ENCODE measurements at places on chromosomes 5 and 9.

DNA sequence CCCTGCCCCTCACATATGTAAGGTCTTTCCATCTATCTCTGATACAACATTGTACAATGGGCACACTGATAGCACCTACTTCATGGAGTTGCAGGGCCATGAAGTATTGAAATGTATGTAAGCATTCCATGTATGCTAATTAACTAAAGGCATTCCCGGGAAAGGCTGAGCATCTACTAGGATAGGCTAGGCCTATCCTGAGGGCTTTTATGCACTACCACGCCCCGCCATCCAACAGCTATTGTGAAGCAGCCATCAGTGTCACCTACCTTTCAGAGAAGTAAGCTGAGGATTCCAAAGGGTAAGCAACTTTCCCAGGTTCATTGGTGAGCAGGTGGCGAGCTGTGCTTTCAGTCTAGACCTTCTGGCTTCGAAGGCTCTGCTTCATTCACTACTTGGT is 47.6 kb downstream of the NSG2 start:
- no peak for DNase-seq

DNA sequence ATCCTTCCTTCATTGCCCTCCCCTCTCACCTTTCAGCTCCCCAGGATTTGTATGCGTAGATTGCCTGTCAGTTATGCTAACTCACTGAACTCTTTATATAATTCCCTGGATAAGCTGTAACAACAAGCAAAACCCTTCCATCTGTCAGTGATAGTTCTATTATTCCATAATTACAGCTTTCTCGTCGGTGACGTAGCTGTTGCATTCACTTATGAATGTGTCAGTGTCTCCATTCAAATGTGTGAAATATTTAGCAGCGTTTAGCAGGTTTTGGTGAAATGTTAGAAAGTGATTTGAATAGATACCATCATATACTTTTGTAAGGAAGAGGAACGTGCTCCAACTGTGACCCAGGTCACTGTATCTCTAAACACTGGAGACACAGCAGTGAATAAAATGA is 45.2 kb downstream of the PIP5K1B start:
- no peak for DNase-seq

GRCh38 chr9:4955836-4956235 is 29.2 kb upstream of the JAK2 start:
- no peak for DNase-seq

DNA sequence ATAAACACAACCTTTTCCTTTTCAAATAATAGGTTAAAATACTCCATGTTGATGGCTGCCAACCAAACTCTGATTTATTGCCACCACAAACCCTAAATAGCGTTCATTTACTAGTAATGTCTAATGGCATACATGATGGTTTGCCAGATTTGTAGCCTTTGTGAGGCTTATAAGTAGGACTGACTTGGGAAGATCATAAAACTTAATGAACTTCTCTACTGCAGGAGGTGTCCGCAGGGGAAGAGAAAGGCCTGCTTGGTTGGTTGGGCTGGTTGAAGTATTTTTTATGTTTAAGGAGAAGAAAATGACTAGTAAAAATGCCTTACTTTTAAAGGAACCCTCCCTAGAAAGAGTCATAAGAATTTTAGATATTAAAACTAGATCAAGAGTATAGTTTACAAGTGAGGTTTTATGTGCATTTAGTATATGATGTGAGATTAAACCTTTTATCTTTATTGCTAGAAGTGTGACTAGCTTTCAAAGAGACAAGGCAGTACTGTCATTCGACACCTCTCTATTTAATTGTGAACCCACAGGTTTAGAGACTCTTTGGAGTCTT is 5.0 kb downstream of the PBX3 start:
- no peak for DNase-seq

GRCh38 chr5:62486672-62487071 is 74.1 kb downstream of the IPO11 start:
- no peak for DNase-seq

GRCh38 chr5:74131250-74131649 is 505.3 kb downstream of the ARHGEF28 start:
- no peak for DNase-seq

- DNase-seq = peak; percentile 76
Observed at GRCh38 chr9:127931092-127931881, 710 bp upstream of the PIP5KL1 start.

- no peak for DNase-seq
Observed at GRCh38 chr5:80516826-80517225, 28.9 kb downstream of the FAM151B start.

DNA sequence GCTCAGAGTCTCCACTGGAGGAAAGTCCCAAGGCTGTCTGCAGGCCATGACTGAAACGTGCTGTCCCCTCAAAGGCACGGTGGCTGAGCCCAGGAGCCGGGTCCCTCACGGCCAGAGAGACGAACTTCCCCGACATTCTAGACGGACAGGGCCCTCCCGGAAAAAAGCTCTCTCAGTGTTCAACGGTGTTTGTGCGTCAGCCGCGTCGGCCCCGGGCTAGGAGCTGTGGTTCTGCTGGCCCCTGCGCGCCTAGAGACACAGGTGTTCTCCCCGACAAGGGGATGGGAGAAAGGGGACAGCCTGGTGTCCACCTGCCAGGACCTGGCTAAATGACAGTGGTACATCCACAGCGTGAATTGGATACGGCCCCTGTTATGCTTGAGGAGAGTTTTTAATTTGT is 5.8 kb upstream of the GPSM1 start:
- no peak for DNase-seq

GRCh38 chr9:92360083-92360482 is 34.3 kb downstream of the CENPP start:
- DNase-seq = no peak

DNA sequence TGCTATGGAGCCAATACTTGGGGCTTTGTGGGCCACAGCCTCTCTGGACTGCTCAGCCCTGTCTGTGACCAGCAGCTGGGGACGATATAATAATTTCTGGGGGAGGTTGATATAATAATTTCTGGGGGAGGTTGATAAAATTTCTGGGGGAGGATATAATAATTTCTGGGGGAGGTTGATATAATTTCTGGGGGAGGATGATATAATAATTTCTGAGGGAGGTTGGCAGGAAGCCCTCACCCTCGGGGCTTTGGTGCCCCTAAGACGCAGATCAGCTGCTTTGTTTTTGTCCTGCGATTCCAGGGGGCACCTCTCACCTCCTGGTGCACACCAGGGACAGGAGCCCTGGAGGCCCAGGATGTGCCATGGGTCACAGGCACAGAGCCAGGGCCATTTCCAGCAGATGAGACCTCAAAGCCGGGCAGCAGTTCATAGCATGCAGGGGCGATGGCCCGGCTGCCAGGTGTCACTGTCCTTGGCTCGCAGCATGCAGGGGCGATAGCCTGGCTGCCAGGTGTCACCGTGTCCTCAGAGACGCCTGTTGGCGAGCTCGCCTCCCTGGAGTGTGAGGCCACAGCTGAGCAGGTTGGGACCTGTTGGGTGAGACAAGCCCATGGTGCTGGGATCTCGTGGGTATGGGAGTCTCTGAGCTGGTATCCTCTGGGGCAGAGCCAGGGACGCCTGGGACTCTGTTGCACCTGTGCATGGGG is 3.8 kb upstream of the TOR4A start:
- DNase-seq = no peak

Data from SJSA1 (cell line).